ENCODE measurements at places on chromosomes 5 and 9.

- no peak for DNase-seq
These were observed 273.3 kb upstream of the TNC start for GRCh38 chr9:115391168-115391825.

GRCh38 chr9:135341612-135342169 is 137.9 kb upstream of the PPP1R26 start:
- DNase-seq, result no peak

GRCh38 chr9:92989561-92989960 is 42.2 kb downstream of the FGD3 start:
- no peak for DNase-seq

DNA sequence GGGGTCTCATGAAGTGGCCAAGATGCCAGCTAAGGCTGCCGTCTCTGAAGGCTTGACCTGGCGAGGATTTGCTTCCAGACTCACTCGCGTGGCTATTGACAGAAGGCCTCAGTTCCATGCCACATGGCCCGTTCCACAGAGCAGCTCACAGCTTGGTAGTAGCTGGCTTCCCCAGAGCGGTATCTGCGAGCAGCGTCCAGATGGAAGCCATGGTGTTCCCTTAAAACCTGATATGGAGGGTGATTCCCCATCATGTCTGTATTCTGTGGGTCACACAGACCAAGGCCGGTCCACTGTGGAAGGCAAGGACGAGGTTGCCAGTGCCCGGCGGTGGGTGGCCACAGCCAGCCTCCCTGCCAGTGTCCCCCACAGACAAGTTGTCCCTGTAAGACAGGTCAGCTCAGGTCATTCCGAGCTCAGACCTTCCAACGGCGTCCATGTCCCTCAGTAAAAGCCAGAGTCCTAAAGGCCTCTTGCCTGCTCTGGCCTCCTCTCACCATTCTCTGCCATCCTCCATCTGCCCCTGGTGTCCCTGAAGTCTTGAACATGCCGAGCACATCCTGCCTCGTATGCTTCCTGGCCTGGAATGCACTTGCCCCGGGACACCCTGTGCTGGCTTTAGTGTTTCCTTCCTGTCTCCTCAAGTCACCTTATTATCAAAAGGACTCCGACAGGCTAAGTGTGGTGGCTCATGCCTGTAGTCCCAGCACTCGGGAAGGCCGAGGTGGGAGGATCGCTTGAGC is 61.3 kb upstream of the LRRTM2 start:
- no peak for DNase-seq

GRCh38 chr5:181207214-181207959 is 2.4 kb upstream of the TRIM7 start:
- no peak for DNase-seq

DNA sequence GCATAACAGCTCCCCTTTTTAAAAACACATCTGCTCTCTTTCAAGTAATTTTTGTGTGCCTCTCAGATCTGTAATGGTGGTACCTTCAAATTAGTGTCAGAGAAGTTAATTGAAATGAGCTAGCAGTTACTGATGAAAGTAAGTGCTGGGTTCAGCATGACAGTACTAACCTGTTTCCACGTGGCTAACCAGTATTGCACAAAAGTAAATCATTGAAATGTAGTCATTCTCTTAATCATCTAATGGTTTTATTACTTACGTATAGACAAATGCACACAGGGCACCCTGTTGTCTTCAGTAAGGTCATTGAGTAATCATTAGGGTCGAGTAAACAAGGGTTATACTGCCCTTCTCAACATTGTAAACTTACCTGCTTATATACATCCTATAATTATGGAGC is 157.8 kb upstream of the PRR16 start:
- no peak for DNase-seq

DNA sequence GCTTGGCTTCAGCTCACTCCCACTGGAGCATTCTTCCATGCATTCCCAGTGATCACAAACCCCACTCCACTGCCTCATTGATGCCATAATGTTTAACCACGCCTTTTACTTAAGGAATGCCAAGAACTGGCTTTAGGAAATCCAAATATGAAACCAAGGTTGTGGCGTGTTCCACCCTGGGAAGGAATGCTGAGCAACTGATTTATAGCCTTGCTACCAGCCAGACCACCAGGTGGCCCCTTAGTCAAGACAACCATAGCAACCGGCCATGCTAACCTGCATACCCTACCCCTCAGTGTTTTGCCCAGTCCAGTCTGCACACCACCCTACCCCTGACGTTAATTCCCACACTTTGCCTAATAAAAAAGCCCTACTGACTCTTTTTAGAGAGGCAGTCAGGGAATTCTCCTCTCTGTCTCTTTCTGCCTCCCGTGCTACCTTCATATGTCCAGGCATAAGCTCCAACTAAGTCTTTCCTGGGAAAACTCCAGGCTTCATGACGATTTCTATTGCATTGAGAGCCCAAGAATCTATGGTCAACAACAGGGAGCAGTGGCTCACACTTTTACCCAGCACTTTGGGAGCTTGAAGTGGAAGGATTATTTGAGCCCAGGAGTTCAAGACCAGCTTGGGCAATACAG is 27.0 kb upstream of the PRRC2B start:
- DNase-seq, result no peak

DNA sequence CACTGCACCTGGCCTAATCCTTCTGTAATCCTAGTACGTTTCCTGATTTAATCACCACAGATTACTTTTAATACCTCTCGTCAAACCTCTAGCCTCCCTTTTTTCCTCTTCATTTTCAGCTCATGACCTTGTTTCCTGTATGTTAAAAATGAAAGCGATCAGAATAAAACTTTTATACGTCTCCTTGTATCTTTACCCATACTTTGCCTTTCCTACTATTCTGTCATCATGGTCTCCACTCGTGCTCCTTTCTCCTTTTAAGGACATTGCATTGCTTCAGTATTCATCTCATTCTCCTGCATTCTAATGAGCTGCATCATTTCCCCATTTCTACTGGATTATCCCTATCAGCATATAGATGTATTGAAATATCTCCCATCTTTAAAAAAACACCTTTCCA is 8.5 kb downstream of the CDC42SE2 start:
- DNase-seq, result no peak

GRCh38 chr5:165630261-165630778 is 2124.9 kb downstream of the MAT2B start:
- no peak for DNase-seq

- no peak for DNase-seq
These were observed 150.6 kb downstream of the MCTP1 start for GRCh38 chr5:95134326-95134725.

- DNase-seq, result no peak
These were observed 4.0 kb downstream of the HDAC3 start for GRCh38 chr5:141632650-141633049.

GRCh38 chr5:160108124-160108523 is 11.1 kb downstream of the PWWP2A start:
- DNase-seq, result no peak

DNA sequence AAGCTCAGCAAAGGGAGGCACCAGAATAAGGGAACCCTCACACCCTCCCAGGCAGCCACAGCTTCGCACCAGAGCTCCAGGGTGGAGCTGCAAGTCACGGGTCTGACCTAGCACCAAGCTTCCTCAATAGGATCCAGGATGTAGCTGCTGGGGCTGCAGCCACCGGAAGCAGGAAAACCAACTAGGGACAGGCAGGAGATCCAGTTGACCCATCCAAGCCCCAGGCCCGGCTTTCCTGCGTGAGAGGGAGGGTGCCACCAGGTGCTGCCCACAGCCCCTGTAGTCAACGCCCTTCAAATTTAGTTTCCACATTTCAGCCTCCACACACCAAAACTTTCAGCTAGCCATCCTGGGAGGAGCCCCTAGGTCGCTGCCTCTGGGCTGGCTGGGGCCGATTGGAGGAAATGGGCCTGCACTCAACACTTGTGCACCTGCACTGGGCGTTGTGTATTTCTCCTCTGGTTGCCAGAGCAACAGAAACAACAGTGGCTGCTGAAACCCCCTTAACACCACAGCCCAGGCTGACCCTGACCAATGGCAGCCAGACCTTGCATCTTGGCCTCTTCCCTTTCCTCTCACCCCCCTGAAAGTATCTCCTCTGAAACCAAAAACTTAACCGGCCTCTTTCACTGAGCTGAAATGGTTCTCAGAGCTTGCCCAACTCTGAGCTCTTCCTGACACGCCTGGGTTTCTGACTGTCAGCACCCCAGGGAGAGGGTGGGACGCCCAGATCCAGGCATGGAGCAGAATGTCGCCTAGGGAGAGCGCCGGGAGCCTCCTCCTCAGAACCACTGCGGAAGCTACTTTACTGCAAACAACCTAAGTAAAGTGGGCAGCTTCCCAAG is 226.5 kb upstream of the MAP3K1 start:
- peak; percentile 19 for DNase-seq

DNA sequence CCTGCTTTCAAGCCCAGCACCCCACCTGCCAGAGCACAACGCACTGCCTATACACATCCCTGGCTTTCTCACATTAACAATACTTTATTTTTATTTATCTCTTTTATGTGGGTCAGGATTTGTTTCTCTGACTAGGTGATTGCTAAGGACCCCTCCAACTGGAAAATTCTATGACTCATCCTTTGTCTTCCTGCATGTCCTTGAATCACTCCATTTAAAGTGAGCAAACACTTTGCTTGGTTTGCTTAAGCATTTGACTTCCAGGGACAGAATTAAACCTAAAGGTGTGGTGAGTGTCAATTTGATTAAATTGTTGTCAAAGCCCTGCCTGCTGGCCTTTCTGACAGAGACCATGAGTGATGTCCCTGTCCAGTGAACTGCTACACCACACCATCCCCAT is 536.5 kb upstream of the BRINP1 start:
- no peak for DNase-seq

GRCh38 chr9:134918646-134919045 is 934 bp upstream of the FCN1 start:
- DNase-seq, result no peak

GRCh38 chr5:168193493-168194250 is 97.8 kb upstream of the WWC1 start:
- no peak for DNase-seq

GRCh38 chr5:148060309-148060708 is 3.5 kb upstream of the SPINK5 start:
- no peak for DNase-seq

- DNase-seq, result no peak
These were observed 106.6 kb downstream of the COL23A1 start for GRCh38 chr5:178483620-178484019.

- no peak for DNase-seq
These were observed 1.4 kb downstream of the GRIA1 start for GRCh38 chr5:153491856-153492255.

GRCh38 chr5:72209147-72210115 is 102.2 kb downstream of the MAP1B start:
- no peak for DNase-seq
